Adipocyte (in vitro differentiated cells): ENCODE measurements at places on chromosomes 13 and 19.

- peak; percentile 41 for DNase-seq
Observed at GRCh38 chr19:290372-291005, 714 bp downstream of the PLPP2 start.

GRCh38 chr19:28960586-28960985 is 252.4 kb downstream of the UQCRFS1 start:
- DNase-seq = no peak

- DNase-seq = no peak
Observed at GRCh38 chr13:45907503-45907902, 56.0 kb upstream of the SIAH3 start.

GRCh38 chr13:51588406-51588949 is 4.2 kb downstream of the WDFY2 start:
- DNase-seq = no peak

GRCh38 chr19:28403690-28404089 is 809.3 kb downstream of the UQCRFS1 start:
- DNase-seq = no peak

DNA sequence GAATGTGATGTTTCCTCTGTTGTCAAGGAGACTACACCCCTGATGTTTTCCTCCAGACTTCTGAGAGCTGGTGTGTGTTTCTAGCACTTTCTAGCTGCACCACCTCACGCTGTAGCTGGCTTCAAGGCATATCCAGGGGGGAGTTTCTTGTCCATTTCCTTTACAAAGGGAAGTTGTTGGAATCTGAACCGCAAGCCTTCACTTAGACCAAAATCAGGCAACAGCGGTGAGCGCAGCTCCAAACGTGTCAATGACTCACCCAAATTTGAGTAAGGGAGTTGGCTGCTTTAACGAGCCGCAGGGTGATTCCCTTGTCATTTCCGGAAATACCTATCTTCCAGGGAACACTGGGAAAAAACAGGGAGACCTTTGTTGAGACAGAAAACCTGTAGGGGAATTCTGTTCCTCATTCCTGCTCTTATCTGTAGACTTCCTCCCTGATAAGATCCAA is 2.5 kb downstream of the LDLR start:
- DNase-seq = peak; percentile 89

- DNase-seq = no peak
Observed at GRCh38 chr19:1811942-1812425, at the start of gene ATP8B3. Gene ATP8B3 (minus strand): TSS chr19:1812276. CDS start chr19:1811736, 540 bp downstream.

GRCh38 chr19:30620354-30620753 is 248.2 kb downstream of the ZNF536 start:
- no peak for DNase-seq

DNA sequence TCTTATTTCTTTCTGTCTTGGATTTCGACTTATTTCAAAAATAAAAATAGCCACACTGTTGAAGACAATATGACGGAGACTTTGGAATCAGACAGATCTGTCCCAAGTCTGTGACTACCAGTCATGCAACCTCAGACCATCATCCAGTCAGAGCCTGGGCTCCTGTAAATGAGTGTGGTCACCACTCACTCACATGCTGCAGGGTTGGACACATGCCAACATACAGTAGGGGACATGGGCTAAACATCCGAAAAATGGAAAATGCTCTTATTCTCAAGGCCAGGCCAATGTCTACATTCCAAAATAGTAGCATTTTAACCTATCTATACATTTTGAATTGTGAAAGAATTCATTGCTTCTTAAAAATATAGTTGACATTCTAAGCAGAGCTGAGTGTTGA is 75.5 kb upstream of the EDNRB start:
- DNase-seq = no peak

DNA sequence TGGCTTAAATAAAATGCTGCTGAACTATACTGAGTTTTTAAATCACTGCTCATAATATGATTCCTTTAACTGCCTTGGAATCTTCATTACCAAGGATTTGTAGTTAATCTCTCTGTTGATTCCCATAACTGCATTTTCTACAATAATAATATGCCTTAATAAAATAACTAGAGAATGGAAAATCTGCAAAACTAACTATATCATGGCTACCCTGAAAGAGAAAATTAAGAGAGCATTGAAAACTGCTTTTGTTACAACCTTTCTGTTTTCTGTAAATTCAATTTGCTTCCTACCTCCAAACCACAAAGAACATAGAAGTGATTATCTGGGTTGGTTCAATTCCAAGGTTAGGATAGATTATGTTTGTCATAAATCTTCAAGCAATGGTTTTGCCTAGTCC is 202.8 kb upstream of the ATXN8OS start:
- DNase-seq = no peak

GRCh38 chr13:91145571-91146205 is 201.8 kb upstream of the MIR17HG start:
- no peak for DNase-seq

DNA sequence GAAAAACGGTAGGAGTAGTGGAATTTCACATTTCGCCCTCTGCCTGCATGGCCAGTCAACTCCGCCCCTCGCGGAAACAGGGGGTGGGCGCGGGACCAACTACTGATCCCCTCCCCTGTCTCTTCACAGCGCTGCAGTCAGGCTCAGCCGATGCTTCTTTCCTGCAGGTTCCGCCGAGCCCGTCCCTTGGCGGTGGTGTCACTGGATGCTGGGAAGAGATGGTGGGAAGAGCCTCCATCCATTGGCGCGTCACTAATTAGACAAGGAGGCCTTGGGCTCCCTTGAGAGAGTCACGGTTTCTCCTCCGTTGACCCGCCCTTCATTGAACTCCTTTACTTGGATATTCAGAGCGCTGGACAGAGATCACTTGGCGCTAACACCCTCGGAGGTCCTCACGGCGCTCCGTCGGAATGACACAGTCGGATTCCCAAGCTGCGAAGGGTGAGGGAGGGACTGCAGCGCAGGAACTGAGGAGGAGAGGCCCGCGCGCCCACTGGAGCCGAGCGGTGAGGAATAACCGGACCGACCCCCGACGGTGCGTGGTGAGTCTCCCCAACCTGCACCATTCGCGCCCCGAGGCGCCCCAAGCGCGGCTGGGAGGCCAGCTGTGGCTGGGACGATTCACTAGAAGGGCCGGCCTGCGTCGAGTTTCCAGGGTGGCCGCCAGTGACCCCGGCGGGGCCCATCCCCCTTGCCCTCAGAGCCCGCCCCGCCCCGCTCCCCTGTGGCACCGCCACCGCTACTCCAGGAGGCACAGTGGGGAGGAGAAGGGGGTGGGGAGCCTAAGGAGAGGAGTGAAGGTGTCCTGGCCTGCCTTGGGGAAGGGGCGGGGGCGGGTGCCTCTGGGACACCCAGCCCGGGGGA is 11.2 kb upstream of the CEACAM21 start:
- no peak for DNase-seq

DNA sequence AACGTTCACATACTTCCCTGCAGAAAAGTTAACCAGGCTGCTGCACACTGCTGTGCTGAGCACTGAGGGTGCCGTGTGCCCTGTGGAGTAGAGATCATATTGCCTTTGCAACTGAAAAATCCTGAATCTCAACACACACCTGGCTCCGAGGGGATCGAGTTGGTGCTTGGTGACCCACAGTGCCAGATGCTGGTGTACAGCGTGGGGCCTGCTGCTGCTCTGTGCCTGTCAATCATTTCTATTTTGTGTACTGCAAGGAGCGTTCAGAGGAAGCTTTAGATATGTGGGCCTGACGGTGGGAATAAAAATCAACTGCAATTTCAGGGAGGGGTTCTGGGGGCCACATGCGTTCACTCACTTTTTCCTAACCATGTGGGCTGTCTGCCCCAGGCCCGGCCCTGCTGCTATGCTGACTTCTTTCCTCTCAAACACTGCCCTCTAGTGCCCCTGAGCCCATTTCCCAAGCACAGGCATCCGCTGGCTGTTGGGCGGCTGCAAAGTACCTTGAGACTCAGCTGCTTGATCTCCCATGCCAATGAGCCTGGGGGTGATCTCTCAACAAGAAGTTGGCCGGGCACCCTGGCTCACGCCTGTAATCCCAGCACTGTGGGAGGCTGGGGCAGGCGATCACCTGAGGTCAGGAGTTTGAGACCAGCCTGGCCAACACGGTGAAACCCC is 9.7 kb upstream of the LENG8 start:
- DNase-seq = peak; percentile 34

- DNase-seq = no peak
Observed at GRCh38 chr13:110872034-110872767, 42.7 kb downstream of the ANKRD10 start.

DNA sequence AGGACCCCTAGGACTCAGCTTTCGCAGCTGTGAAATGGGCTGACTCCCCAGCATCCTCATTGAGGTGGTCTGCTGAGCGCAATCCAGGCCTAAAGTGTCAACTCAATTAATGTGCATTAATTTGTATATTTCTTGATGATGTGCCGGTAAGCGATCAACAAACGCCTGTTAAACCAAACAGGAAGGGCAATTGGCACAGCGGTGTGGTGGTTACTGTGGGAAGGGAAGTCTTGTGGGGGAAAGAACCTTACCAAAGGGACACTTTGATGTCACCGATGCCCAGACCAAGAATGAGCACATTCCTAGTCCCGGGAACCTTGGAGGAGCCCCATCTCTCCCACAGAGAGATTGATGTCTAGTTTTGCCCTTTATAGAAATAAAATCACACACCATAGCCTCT is 1.6 kb downstream of the JAK3 start:
- no peak for DNase-seq
